Mammary epithelial cell (primary cell): ENCODE measurements at places on chromosomes 11 and 22. TPM values are rescaled to one million over a fixed set of nuclear protein-coding genes. Genes with fewer than 3 reads are reported as not detected.

Gene TRIM48
- not detected for polyA plus RNA-seq

Gene ZBTB16
- polyA plus RNA-seq: 0.48 TPM

Gene NCAM1
- 0.05 TPM for polyA plus RNA-seq

Gene OR8A1
- polyA plus RNA-seq: not detected

Gene OR51A7
- not detected for polyA plus RNA-seq

Gene TMEM225
- not detected for polyA plus RNA-seq

Gene MAML2
- polyA plus RNA-seq: 7.5 TPM

Gene MAPK11
- polyA plus RNA-seq: 3.4 TPM

Gene CHRDL2
- not detected for polyA plus RNA-seq

Gene SLC22A12
- polyA plus RNA-seq: not detected

Gene RAG2
- not detected for polyA plus RNA-seq

Gene OR52A1
- not detected for polyA plus RNA-seq

Gene KDELR3
- 17.8 TPM for polyA plus RNA-seq

Gene SAA1
- polyA plus RNA-seq: 113 TPM

Gene ALDH3B1
- 8.7 TPM for polyA plus RNA-seq

Gene GGTLC2
- polyA plus RNA-seq: not detected

Gene FOSL1
- polyA plus RNA-seq: 31.6 TPM

Gene PLCB3
- 42.2 TPM for polyA plus RNA-seq

Gene CCDC73
- polyA plus RNA-seq: not detected

Gene SERPING1
- 15.3 TPM for polyA plus RNA-seq

Gene MCHR1
- 0.10 TPM for polyA plus RNA-seq

Gene SCGB2A2
- not detected for polyA plus RNA-seq

Gene UBQLNL
- not detected for polyA plus RNA-seq
